Fibroblast of skin of right biceps (primary cell): ENCODE measurements at places on chromosomes 5 and 9.

DNA sequence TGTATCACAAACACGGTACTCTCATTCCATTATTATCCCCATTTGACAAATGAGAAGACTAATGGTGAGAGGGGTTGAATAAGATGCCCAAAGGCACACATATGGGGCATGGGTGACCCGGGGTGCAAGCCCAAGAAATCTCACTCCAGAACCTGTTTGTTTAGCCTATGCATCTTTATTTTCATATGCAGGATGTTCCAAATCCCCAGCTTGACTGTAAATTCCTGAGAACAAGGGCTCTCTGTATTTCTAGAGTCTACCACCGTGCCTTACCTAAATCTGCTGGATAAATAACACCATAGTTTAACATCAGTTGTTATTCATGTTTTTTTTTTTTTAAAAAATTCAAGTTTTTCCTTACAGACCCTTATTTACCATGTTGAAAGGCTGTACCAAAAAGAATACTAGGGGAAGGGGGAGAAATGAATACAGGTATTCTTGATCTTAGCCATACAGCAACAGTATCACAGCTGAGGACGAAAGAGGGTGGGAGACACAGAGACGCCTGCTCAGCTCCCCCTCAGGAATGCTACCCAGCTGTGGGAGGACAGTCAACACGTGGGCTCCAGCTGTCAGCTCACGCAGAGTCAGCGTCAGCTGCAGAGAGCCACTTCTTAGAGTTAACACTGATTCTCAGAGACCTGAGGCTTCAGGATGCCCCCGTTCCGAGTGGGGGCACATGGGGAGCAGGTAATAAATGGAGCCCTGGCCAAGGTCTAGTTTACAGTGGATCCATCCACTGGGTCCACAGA, 86.6 kb downstream of the MED27 start:
- no peak for DNase-seq

DNA sequence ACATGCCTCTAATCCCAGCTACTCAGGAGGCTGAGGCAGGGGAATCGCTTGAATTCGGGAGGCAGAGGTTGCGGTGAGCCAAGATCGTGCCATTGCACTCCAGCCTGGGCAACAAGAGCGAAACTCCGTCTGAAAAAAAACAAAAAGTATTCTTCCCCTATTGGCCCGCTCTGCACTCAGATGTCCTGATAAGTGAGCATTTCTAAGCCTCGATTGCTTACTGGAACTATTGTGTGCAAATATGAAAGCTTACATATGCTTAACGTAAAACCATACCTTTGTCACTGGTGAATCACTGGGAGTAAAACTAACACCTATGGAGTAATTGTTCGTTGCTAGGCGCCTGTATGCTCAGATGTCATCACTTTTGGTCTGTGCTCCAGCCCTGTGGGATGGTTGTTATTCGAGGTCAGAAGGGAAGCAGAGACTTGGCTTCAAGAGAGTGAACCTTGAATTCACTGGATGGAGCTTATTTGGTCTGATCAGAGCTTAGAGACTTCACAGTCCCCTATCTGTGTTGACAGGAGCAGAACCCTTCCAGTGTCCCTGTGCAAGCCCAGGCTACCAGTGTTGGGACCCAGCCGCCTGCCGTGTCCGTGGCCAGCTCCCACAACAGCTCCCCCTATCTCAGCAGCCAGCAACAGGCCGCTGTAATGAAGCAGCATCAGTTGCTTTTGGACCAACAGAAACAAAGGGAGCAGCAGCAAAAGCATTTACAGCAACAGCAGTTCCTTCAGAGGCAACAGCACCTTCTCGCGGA, 25.3 kb upstream of the LTC4S start:
- no peak for DNase-seq

DNA sequence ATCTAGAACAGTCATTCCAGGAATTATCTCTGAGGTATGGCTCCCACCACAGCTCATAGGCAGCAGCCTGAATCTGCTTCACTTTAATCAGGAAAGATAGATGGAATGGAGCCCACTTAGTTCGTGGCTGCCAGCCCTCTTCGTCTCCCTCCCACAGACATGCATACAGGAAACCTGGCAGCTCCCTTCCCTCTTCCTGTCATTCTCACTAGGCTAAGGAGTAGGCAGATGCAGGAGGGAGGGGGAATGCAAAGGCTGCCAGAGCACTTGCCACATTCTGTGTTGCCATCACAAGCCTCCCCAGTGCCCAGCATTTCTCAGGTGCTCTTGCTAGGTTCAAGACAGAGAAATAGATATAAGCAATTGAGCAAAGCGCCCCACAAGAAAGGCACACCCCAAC, 378.9 kb downstream of the ELAVL2 start:
- no peak for DNase-seq

GRCh38 chr5:146425023-146425422, 22.1 kb upstream of the TCERG1 start:
- DNase-seq = no peak

- DNase-seq = no peak
Measured at GRCh38 chr5:177353093-177353492, 1.6 kb upstream of the LMAN2 start.

DNA sequence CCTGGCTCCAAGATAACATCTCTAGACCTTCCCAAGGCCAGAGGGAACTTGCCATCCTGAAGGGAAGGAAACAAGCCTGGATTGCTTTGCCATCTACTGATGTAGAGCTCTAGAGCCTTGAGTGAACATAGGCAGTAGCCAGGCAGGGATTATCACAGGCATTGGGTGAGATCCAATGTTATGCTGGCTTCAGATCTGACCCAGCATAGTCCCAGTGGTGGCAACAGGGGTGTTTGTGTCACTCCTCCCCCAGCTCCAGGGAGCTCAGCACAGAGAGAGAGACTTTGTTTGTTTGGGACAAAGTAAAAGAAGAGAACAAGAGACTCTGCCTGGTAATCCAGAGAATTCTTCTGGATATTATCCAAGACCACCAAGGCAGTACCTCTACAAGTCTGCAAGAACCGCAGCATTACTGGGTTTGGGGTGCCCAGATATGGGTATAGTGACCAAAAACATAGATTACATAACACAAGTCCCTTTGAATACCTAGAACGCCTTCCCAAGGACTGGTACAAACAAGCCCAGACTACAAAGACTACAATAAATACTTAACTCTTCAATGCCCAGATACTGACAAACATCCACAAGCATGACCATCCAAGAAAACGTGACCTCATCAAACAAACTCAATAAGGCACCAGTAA, 137.6 kb upstream of the DAPK1 start:
- no peak for DNase-seq

GRCh38 chr5:126920291-126920690, 110.1 kb downstream of the MARCHF3 start:
- DNase-seq = peak; percentile 18

DNA sequence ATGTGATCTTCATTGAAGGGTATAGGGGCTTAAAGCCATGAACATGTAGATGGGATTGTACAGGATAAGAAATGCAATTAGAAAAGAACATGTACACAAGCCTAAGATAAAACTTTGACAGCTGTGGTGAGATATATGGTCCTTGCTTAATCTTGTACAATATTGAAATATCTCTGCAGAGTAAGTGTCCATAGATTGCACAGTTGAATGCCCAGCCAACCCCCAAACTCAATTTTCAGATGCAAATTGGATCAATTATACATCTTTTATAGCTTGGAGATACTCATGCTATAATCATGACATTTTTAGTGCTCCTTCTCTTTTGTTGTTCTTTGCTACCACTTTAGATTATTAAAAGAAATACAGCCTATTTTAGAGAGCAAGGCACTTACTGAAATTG, 59.5 kb upstream of the CHSY3 start:
- DNase-seq = no peak

- DNase-seq = no peak
Measured at GRCh38 chr5:66565878-66566277, 30.3 kb upstream of the MAST4 start.

GRCh38 chr5:26669031-26669430, 369.4 kb downstream of the CDH9 start:
- no peak for DNase-seq

DNA sequence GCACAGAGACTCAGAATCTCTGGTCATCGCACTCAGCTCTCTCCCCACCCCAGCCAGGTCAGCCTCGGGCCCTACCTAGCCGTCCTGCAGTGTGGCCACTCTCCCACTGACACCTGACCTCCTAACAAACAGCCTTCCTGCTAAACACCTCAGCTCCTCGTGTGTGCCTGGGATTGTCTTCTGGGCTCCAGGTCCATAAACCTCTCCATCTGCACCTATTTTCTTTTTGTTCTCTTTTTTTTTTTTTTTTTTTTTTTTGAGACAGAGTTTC, 193.6 kb downstream of the ROR2 start:
- DNase-seq = no peak

- no peak for DNase-seq
Measured at GRCh38 chr5:144703776-144704175, 533.1 kb downstream of the KCTD16 start.

GRCh38 chr5:41065691-41066335, 5.3 kb downstream of the MROH2B start:
- no peak for DNase-seq

GRCh38 chr5:74360535-74361210, 279.9 kb downstream of the ENC1 start:
- DNase-seq = no peak

DNA sequence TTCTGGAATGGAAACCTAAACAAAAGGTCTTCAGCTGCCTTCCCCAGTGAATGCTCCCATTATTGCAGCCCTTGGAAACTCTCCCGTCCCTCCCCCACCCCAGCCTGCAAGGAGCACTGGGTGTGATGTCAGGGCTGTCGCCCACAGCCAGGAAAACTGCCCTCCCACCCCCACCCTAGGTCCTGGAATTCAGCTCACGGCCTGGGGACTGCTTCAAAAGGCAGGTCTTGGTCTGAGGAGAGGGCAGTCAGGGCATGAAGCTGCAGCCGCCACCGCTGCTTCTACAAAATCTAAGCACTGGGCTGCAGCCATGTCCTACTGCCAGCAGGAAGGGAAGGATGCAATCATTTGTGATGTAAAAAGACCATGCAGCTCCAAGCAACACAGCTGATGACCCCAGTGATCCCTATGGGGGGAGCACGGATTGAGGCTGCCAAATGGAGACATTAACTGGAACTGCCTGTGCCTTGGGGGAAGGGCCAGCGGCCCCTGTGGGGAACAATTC, 11.4 kb downstream of the GRHPR start:
- DNase-seq = no peak

DNA sequence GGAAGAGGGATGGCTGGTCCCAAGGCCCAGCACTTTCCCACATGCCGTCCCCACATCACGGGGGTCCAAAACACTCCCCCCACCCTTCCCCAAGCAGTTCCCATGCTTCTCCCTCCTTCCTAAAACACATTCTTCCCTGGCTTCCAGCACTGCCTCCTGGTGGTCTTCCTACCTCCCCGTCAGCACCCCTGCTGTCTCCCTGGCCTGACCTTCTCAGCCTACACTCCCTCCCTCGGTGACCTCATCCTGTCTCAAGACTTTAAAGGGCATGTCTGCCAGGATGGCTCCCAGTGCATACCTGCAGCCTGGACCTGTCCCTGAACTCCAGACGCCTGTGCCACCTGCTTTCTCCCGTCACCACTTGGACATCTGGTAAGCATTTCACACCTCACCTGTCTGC, 4.3 kb upstream of the NCS1 start:
- no peak for DNase-seq

DNA sequence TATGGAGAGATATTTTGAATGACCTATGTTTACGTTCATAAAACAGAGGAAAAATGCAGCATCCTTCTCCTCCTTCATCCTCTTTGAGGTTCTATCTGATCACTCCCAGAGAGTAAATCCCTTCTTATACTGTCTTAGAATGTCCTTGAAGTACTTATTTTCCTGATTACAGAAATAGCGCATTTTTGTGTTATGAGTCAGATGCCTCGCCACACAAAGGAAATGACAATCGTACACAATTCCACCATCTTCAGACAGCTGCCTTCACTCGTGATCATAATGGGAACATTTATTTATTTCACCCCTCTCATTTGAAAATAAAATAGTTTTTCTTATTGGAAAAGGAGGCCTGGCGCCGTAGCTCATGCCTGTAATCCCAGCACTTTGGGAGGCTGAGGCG, 2.4 kb upstream of the GLT6D1 start:
- DNase-seq = peak; percentile 30

- peak; percentile 81 for DNase-seq
Measured at GRCh38 chr9:129383561-129384490, 205.8 kb upstream of the IER5L start.

- no peak for DNase-seq
Measured at GRCh38 chr5:91910655-91911054, 527.5 kb upstream of the ARRDC3 start.

GRCh38 chr9:127714951-127715469, 453 bp downstream of the PTRH1 start:
- DNase-seq = no peak

DNA sequence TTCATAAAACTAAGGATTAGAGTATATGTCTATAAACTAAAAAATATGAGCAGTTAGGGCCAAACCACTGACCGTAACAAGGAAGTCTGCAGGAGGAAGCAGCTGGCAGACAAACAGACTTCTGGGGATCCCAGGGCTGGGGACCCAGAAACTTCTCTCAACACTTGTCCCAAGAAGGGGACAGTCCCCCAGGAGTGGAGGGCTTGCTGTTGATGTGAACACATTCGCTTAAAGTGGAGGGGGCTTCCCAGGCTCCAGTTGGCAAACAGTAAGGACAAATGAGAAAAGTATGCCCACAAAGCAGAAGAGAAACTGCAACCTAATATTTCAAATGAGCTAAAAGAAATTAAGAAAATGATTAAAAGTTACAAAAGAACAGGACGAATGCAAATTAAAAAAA, 83.7 kb downstream of the PDE8B start:
- DNase-seq = no peak

- DNase-seq = no peak
Measured at GRCh38 chr5:28862860-28863196, 1824.4 kb upstream of the CDH9 start.

DNA sequence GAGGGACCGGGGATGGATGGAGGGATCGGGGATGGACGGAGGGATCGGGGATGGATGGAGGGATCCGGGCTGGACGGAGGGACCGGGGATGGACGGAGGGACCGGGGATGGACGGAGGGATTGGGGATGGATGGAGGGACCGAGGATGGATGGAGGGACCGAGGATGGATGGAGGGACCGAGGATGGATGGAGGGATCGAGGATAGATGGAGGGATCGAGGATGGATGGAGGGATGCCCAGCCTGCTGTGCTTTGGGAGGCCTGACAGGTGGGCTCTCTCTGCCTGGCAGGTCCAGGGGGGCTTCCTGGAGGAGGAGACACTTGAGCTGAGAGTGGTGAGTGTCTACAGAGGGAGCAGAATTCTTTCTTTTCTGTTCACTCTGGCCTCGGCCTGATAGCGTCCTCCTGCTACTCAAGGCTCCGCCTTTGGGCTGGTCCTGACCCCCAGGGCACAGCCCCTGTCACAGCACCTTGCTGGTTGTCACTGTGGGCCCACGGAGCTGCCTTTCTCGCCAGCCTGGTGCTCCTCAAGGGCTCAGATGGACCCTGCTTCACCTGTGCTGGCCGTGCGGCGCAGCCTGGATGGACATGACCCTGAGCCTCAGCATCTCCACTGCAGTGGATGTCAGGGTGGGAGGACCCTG, 42.2 kb upstream of the RNF130 start:
- no peak for DNase-seq

- peak; percentile 40 for DNase-seq
Measured at GRCh38 chr5:74040811-74041491, 415.0 kb downstream of the ARHGEF28 start.
